ENCODE measurements at places on chromosomes 3 and 15. TPM values are rescaled to one million over a fixed set of nuclear protein-coding genes. Genes with fewer than 3 reads are reported as not detected.

PCOLCE2 gene
- 264 TPM for total RNA-seq

CNTN3 gene
- total RNA-seq, result 12.7 TPM

NTRK3 gene
- 6.6 TPM for total RNA-seq

MINAR1 gene
- 0.85 TPM for total RNA-seq

EIF1B gene
- total RNA-seq, result 37.5 TPM

C3orf85 gene
- total RNA-seq, result not detected

MRPL46 gene
- total RNA-seq, result 24.2 TPM

TIPIN gene
- 2.2 TPM for total RNA-seq

TGM5 gene
- 1.0 TPM for total RNA-seq

PTPN23 gene
- total RNA-seq, result 14.3 TPM

GOLGA8S gene
- 0.57 TPM for total RNA-seq

CFAP92 gene
- total RNA-seq, result 1.5 TPM

PPARG gene
- total RNA-seq, result 327 TPM

GOLGA6A gene
- total RNA-seq, result not detected

LIPC gene
- total RNA-seq, result not detected

SLC12A8 gene
- 0.66 TPM for total RNA-seq

MNS1 gene
- 0.38 TPM for total RNA-seq

C3orf20 gene
- 0.16 TPM for total RNA-seq

GOLGA8J gene
- total RNA-seq, result 0.51 TPM

BLM gene
- total RNA-seq, result 5.3 TPM

PRSS50 gene
- total RNA-seq, result not detected

CXCR6 gene
- total RNA-seq, result 0.38 TPM

CCR4 gene
- 2.3 TPM for total RNA-seq

RHCG gene
- not detected for total RNA-seq

CNTN6 gene
- not detected for total RNA-seq

Data from subcutaneous adipose tissue (tissue), 4 donors.